ENCODE measurements at places on chromosomes 3 and 15.
A peak's percentile ranks its signal among the peaks of the same experiment; 100 is the strongest.

- peak; percentile 56 for DNase-seq
Measured at GRCh38 chr15:73956743-73957135, 30.5 kb downstream of the LOXL1 start.

DNA sequence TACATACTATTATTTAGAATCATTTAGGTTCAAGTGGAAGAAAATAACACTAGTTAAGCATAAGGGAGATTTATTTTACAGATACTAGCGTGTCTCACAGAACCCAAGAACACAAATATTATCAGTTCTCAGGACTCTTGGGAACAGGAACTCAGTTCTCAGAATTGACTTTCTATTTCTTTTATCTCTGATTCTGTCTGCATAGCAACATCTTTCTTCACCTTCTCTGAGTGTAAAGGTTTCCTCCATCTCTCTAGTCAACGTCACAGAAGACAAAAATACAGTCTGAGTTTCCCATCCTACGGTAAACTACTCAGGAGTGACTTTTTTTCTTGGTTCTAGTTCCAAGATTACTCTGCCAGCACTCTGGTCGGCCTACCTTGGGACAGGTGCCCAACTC is 220.0 kb downstream of the SV2B start:
- DNase-seq, result no peak

GRCh38 chr3:35969406-35969805 is 330.1 kb downstream of the ARPP21 start:
- DNase-seq, result no peak

GRCh38 chr3:150292891-150293290 is 115.2 kb upstream of the TSC22D2 start:
- DNase-seq, result no peak

DNA sequence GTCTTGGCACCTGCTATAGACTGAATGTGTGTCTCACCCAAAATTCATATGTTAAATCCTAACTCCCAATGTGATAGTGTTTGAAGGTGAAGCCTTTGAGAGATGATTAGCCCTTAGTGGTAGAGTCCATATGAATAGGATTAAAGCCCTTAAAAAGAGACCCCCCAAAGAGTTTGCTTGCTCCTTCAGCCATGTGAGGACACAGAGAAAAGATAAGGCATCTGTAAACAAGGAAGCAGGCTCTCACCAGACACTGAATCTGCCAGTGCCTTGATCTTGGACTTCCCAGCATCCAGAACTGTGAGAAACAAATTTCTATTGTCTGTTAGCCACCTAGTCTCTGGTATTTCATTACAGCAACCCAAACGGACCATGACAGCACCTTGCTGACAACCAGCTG is 16.6 kb downstream of the KPNA1 start:
- DNase-seq, result no peak

- DNase-seq, result no peak
Measured at GRCh38 chr3:106114220-106114619, 245.4 kb upstream of the CBLB start.

DNA sequence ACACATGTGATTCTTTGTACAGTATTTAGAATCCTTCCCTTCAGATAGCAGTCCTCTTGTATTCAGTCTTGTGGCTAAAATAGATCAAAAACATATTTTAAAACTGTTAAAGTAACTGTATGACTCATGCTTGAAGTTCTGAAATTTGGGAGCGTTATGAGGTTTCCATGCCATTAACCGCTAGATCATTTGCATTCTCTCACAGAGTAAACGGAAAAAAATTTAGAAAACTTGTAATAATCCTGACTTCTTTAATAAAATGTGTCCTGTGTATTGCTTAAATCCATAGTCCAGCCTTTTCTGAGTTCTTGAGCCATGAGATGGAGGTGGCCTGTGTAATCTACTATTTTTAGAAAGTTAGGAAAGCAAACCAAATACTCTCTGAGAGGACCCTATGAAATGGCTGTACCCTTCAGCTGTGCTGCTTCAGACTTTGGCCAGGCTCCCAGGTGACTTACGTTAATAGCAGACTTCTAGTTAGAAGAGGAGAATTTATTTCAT is 33.8 kb downstream of the MBNL1 start:
- peak; percentile 75 for DNase-seq

DNA sequence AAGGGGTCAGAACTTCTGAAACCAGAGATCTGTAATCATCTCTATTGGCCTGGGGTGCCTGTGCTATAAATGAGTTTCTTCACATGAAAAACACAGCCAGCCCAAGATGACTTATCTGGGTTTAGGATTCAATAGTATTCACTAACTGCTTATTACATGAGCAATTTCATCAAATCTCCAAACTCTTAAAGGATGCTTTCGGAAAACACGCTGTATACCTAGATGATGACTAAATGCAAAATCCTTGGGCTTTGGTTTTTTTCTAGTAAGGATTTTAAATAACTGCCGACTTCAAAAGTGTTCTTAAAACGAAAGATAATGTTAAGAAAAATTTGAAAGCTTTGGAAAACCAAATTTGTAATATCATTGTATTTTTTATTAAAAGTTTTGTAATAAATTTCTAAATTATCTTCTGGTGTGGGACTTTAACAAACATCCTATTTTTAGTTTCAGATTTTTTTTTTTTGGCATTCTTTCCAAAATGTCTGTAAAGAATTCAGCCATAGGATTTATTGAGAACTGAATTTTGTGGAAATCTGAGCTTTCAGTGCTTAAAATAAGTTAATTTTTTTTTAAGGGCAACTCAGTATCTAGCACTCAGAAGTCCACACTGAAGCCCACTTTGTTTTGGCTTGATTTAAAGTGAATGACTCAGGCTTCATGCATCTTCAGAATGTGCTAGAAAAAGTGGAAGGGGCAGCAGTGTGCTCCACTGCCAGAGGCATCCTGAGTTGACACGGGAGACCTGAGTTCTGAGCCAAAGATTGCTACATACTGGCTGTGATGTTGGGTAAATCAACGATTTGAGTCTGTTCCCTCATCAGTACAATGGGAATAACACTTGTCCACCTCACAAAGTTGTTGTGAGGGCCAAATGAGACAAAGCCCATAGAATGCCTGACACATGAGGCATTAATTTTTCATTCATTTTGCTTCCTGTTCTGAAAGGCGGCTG is 18.7 kb downstream of the TMEM43 start:
- DNase-seq, result peak; percentile 44

- DNase-seq, result no peak
Measured at GRCh38 chr15:82854554-82854953, 45.1 kb downstream of the WHAMM start.

DNA sequence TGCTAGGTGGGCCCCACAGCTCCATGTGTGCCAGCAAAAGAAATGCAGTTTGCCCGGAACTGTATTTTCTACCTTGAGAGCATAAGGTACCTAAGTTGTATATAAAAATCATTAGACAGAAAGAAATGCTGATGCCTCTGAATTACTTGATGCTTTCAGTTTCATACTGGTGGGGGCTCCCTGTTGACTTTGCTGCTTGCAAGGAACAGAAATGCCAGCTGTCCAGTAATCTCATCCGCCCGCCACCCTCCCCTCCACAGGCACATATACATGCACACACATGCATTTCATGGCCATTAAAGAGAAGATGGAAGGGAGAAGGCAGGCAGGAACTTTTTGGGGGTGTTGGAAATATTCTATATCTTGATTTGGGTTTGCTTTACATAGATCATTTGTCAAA is 38.4 kb downstream of the LIMD1 start:
- no peak for DNase-seq

GRCh38 chr3:164418414-164418813 is 659.9 kb downstream of the SI start:
- DNase-seq, result no peak

DNA sequence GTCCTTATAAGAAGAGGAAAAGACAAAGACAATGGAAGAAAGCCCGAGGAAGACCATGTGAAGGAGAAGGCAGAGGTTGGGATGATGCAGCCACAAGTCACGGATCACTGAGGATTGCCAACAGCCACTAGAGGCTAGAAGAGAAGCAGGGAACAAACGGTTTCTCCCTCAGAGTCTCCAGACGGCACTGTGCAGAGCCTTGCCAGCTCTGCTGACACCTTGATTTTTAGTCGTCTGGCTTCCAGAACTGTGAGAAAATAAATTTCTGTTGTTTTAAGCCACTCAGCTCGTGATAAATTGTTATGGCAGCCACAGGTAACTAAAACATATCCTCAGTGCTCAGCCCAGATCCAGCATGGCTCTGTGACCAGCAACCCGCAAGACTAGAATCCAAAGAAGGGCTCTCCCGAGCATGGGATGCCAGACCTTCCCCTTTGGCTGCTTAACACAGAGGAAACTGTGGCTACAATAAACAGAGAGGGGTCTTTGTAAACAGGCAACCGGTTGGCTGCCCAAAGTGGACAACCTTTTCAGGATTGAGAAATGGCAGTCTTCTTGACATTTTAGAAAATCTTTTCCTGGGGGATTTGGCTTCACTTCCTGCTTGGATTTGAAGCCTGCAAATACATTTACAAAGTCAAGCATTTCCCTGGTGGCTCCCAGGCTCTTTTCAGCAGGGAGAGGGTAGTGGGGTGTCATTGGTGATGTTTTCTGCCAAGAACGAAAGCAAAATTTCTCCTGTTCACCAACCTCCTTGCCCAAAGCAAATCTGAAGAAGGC is 88.7 kb upstream of the ADPGK start:
- DNase-seq, result no peak

GRCh38 chr15:39362821-39363561 is 217.9 kb upstream of the THBS1 start:
- DNase-seq, result peak; percentile 48

DNA sequence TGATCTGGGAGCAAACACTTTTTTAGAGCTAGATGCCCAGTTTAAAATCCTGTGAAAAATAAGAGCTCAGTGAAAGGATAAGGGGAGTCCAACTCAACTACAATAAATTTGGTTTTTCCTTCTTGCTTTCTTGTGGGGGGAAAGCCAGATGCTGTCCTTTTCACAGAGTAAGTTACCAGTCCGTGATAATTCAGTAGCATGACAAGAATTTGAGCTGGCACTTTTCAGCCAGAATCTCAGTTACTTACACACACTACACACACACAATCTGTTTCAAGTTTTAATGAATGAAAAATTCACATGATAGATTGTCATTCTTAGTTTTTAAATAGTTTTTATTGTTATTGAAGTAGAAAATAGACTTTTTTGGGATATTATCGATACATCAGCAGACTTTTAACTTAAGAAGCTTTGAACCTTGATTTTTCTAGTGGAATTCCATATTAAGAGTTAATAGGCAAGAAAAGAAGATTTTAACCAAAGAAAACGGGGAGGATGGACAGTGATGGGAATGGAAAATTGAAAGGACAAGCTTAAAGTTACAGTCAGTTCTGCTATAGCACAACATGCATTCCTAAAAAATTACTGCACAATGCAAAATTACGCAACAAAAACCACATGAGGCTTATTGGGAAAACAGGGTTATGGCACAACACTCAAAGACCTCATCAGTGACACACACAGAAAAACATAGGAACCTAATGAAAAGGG is 47.0 kb downstream of the PSMD6 start:
- DNase-seq, result no peak

DNA sequence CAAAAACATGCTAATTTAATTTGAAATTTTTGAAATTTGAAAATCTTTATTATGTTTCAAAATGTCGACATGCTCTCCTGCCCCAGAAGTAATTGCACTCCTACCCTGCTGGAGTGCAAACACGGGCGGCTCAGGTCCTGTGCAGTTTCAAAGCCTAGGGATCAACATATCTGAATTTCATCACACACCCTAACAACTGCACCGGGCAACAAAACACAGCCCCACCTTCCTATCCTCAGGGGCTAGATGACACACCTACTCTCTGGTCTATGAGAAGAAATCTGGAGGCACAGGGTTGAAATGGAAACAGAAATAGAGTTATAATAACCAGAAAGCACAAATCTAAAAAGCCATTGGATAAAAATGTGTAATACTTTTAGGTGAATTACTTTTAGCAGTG is 61.4 kb downstream of the BFSP2 start:
- DNase-seq, result no peak

DNA sequence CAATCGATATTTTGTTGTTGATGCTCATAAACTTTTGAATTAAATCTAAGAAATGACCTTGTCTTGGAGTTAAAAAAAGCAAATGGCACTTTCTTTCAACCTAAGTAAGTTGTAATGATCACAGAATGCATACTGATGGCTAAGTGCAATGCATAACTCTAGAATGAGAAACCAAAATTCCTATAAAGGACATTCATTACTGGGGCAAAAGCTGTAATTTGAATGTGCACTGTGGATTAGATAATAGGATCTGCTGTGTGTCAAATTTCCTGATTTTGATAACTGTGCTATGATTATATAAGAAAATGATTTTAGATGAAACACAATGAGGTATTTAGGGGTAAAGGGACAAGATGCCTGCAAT is 14.3 kb downstream of the SIAH2 start:
- DNase-seq, result no peak
